Endothelial cell of umbilical vein (primary cell): ENCODE measurements at places on chromosomes 16 and 17. TPM values are rescaled to one million over a fixed set of nuclear protein-coding genes. Genes with fewer than 3 reads are reported as not detected.

The TBC1D3C gene
- polyA plus RNA-seq: not detected in 2 replicates

The TUBG1 gene
- polyA plus RNA-seq: 132 and 173 TPM in 2 replicates

The CDRT15L2 gene
- polyA plus RNA-seq: not detected in 2 replicates

The OR1D2 gene
- polyA plus RNA-seq: not detected in 2 replicates

The NHLRC4 gene
- 0.94 and 0.96 TPM in 2 replicates for polyA plus RNA-seq

The SLC5A11 gene
- 0.12 and 0.21 TPM in 2 replicates for polyA plus RNA-seq

The RRAD gene
- polyA plus RNA-seq: 0.48 and 0.60 TPM in 2 replicates

The ZFHX3 gene
- 3.0 and 3.7 TPM in 2 replicates for polyA plus RNA-seq
